ENCODE measurements at places on chromosomes 3 and 15. TPM values are rescaled to one million over a fixed set of nuclear protein-coding genes. Genes with fewer than 3 reads are reported as not detected.

GRCh38 chr15:77974098-77974414 lies 103.5 kb downstream of the TBC1D2B start:
- no peak for DNase-seq

DNA sequence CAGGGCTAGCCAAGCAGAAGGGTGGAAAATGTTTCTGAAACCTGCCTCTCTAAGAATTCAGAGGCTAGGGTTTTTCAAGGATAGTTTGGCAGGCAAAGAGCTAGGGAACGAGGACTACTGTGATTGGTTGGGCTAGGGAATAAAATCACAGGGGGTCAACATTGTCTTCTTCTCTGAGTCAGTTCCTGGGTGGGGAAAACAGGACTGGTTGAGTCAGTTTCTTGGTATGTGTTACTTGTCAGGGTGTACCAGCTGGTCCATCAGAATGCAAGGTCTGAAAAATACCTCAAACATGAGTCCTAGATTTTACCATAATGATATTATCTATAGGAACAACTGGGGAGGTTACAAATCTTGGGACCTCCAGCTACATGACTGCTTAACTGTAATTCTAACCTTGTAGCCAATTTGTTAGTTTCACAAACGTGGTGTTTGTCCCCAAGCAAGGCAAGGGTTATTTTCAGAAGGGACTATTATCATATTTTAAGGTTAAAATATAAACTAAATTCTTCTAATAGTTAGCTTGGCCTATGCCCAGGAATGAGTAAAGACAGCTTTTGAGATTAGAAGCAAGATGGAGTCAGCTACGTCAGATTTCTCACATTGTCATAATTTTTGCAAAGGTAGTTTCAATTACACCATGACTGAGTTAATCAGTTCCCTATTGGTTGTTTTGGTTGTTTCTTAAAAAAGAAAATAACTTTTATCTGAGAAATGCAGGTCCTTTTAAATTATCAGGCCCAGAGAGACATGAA lies 231.5 kb downstream of the ALCAM start:
- DNase-seq: no peak

- no peak for DNase-seq
These were observed 110.0 kb downstream of the DGKG start for GRCh38 chr3:186251948-186252619.

DNA sequence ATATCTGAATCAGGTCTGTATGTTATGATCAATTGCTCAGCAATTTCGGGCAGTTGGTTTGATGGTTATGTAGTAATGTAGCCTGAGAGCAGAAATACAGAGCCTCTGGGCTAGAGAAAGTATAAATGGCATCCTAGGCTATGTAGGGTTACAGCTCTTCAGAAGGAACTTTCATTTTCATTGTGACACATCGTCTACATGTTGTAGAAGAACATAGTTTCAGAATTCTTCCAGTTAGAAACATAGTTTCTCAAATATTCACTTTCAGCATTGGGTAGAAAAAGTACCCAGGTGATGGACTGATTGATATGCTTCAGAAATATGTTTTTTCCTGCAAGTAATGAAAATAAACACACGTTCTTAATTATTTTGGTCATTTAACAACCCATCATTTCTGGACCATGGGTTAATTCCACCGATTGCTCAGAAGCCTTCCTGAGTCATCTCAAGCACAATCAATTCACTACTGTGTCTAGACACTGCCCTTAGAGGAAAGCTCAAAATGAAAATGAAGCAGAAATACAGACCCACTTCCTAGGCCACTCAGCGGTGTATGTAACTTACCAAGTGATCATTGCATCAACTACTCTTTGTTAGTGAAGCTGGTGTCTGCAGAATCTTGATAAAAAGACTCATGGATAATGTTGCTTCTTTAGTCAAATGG lies 88.8 kb upstream of the TSEN2 start:
- no peak for DNase-seq

DNA sequence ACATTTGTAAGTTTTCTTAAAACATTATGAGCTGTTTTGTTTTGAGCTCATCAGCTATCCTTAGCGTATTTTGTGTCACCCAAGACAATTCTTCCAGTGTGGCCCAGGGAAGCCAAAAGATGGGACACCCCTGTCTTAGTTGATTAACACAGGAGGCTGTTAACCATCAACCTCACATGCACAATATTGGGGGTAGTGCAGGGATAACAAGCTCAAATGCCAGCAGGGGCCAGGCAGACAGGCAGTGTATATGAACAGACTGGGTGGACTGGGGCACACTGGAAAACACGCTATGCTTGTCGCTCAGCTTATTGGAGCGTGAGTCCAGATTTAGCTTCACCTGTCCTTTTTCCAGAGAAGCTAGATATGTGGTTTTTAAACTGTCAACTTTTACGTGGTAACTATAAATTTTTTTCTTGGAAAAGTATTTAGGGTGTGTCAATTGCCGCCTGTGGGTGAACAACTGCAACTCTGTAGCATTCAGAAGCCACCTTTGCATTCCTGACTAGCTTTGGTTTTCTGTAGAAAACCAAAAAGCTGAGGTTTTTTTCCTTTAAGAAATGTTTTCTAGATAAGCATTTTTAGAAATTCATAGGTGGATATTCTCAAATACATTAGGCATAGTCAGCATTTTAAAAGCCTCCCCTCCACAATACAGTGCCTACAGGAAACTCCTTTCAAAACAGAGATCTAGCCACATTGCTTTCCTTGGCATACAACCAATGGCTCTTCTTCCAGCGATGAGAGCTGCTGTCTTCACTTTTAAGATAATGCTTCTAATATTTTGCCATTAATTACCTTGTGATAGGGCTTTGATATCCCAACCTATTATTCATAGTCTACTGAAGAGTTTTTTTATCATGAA lies 14.6 kb downstream of the PSMD6 start:
- DNase-seq: no peak

Gene AADACL2
- total RNA-seq: 0.48 TPM
